ENCODE measurements at places on chromosomes 1 and 21. TPM values are rescaled to one million over a fixed set of nuclear protein-coding genes. Genes with fewer than 3 reads are reported as not detected.
A peak's percentile ranks its signal among the peaks of the same experiment; 100 is the strongest.

DNA sequence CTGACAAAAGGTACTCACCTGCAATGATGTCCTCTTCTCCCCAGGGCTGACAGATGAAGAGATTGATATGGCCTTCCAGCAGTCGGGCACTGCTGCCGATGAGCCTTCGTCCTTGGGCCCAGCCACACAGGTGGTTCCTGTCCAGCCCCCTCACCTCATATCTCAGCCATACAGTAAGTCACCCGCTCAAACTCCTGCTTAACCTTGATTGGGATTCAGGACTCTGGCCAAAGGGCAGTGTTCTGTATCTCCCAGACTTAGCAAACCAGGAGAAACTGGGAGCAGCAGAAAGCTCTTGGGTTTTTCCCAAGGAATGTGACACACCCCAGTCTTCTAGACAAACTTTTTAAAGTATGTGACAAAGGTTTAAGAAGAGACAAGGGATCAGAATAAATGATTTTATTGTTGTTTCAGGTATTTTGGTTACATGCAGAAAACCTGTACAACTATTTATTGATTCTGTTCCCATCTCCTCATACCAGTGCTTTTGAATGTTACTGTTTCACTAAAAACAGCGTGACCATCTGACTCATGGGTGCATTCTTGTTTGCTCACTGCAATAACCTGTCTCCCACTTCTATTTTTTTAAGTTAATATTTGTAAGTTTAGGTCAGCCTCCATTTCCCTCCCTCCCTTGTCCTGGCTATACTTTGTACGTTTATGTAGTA, 124.6 kb downstream of the PEX14 start:
- peak; percentile 42 for DNase-seq

- DNase-seq = no peak
Observed at GRCh38 chr1:165014753-165015152, 341.8 kb downstream of the LMX1A start.

DNA sequence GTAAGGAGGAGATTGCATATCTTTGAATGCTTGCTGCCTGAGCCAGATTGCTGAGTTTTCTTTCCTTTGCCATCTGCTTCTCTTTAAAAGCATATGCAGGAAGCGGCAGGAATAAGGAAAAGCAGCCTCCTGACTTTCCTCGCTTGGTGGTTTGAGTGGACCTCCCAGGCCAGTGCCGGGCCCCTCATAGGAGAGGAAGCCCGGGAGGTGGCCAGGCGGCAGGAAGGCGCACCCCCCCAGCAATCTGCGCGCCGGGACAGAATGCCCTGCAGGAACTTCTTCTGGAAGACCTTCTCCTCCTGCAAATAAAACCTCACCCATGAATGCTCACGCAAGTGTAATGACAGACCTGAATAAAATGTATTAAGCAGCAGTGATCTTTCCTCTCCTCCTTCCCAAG, 1.5 kb downstream of the CORT start:
- peak; percentile 36 for DNase-seq

DNA sequence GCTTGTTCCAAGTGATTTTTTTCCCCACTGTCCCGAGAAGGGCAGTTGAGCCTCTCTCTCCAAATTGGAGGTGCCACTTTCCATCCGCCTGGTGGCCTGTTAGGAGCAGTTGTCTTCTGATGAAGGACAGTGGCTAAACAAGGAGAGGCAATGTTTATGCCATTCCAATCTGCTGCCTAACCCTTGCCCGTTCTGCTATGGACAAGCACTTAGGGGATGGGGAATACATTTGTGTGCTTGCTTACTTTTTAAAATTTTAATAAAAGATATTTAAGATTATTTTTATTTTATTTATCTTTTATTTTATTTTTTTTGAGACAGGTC, 12.0 kb downstream of the COQ8A start:
- DNase-seq = no peak

- peak; percentile 29 for DNase-seq
Observed at GRCh38 chr1:156379420-156380165, 10.6 kb downstream of the RHBG start.

GRCh38 chr21:29616209-29616751, 317.6 kb downstream of the BACH1 start:
- DNase-seq = no peak

GRCh38 chr1:229283183-229283611, 12.3 kb downstream of the RAB4A start:
- DNase-seq = no peak

DNA sequence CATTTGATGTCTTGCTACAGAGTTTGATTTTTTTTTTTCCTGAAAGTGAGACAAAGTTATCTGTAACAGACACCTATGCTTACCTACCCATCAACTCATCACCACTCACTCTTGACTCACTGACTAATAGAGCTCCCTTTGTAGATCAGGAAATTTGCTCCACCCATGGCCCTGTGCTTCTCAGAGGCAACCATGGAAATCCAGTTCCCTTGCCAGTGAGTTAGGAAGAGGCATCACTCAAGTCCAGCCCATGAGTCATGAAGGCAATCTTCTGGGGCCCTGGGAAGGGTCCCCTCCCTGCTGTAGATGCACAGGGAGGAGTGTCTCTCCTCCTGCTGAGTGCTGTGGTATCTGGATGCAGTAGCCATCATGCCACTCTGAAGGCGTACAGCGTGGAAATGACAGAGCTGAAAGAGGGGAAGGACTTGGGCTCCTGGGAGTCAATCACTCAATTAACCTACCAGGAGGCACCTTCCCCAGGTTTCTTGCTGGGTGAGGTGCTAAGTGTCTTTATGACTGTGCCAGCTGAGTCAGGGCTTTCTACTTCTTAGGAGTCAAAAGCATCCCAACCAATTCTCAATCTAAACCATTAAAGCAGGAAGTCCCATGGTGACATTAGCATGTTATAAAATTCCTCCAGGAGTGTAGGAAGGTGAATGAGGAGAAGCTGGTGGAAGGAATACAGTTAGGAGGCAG, 56.1 kb downstream of the DNTTIP2 start:
- DNase-seq = no peak

DNA sequence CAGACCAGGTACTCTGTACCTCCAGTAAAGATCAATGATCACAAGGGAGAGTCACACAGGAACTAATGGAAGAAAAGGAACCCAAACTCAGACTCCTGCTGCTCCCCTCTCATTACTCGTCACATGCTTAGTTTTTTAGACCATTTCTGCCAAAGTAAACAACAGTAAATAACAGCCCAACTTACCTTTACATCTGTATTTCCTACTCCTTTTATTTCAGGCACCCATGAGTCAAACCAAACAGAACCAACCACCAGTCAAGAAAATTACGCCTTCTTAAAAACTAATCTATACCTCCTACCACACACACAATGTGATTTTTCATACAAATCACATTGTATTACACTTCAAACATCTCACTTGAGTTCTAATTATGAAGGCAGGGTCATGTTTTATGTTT, 61.4 kb upstream of the HTR1D start:
- no peak for DNase-seq

- no peak for DNase-seq
Observed at GRCh38 chr1:202708456-202709275, 1.6 kb downstream of the SYT2 start.

Gene HEYL
- total RNA-seq = 0.32 TPM

Gene C4BPB
- total RNA-seq = 0.32 TPM

Gene FAM3B
- total RNA-seq = not detected

All from fibroblast of villous mesenchyme (primary cell).